ENCODE measurements at places on chromosomes 5 and 9.

GRCh38 chr5:142545650-142546322 lies 140.1 kb downstream of the FGF1 start:
- DNase-seq, result no peak

DNA sequence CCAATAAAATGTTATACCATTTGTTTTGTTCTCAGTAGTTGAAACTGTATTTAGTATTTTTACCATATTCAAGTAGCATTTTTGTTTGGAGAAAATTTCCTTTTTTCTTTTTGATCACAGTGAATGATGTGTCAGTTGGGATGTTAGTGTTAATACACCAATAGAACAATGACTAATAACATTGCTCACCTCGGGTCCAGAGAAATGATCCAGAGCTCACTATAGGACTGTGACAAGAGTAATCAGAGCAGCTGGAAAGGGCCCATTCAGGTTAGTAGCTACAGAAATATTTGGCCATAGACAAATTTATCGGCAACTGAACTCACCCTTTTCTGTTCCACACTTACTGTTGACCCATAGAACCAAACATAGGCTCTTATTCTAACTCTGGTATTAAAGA lies 989.2 kb downstream of the TLE4 start:
- DNase-seq, result no peak

GRCh38 chr9:126395439-126396212 lies 69.0 kb downstream of the MVB12B start:
- no peak for DNase-seq

DNA sequence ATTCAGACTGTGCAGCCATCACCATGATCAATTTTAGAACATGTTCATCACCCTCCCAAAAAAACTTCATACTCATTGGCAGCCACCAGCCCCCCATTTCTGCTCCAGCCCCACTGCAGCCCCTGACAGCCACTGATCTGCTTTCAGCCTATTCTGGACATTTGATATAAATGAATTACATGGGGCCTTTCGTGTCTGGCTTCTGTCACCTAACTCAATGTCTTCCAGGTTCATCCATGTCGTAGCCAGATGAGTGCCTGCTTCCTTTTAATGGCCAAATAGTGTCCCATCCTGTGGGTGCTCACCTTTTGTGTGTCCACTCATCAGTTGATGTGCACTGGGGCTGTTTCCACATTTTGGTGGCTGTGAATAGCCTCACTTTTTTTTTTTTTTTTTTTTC lies 63.5 kb downstream of the HMCN2 start:
- no peak for DNase-seq

DNA sequence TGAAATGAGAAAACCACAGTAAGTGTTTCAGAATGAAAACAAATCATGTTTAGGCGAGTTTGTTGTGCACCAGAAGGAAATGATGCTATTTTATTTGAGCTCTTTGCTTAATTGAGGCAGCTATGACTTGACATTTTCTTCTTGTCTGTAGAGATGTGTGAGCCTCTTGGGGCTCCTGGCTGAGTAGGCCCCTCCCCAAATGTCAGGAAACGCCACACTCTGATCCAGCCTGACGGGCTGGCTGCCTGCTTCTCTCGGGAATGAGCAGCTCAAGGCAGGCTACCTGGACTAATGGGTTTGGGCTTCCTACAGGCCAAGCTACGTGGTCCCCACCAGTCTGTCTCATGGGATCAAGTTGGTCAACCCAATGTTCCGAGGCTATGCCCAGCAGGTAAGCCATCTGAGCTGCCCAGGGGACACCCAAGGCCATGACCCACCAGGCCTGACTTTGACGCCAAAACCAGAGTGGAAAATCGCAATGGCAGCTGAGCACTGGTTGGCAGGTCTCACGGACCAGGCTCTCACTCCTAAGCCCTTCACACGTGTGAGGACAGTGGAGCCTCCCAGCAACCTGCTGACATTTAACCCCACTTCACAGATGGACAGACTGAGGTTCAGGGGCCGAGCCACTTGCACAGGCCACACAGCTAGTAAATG lies 29.9 kb downstream of the USP20 start:
- DNase-seq, result no peak

GRCh38 chr5:95808686-95809413 lies 13.7 kb downstream of the GLRX start:
- peak; percentile 47 for DNase-seq

DNA sequence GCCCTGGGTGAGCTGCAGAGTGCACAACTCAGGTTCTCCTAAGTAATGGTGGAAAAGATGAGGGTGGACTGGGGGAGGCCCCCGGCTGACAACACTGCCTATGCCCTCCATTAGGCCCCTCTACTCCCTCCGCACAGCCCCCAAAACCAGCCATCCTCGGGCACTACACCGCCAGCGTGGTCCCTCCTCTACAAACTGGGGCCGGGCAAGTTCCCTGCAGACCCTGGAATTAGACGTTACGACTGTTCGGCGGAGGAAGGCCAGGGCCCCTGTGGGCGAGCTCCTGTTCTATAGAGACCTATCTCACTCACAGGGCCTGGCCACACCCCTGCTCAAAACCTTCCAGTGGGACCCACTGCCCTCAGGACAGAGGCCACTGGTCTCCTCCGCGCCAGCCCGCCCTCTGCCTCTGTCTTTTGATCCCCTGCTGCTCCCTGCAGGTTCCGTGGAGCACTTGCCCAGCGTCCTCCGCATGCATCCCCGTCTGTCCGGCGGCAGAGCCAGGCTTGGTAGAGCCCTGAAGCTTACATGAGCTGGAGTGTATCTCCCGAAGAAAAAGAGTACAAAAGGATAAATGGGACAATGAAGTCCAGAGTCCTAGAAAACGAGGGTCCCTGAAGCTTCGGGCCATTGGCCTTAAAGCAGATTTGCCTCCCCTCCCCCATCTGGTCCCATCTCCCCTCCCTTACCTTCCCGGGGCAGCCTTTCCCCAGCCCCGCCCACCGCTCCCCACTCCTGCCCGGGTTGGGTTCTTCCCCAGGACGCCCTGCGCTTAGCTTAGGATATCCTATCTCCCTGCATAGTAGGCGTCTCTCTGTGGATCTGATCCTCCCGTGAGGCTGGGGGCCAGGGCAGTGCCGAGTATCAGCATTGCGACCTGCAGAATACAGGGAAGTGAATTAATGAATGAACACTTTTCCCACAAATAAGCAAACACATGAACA lies 71.3 kb downstream of the HRH2 start:
- DNase-seq, result no peak

DNA sequence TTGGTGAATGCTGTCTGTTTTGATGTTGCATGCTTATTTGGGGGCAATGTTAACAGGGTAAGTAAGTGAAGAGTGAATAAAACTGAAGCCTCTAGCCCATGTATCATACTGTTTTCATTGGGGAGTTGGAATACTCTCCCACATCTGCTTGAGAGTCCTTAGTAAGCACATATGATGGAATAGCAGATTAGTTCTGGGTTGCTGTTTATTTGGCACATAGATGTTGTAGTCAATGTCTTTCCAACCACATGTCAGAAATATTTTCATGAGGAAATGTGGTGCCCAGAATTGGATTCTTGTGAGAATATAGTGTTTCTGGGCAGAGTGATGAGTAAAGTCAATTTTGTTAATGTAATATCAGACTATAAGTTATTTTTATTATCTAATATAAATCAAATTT lies 611.7 kb upstream of the FTMT start:
- DNase-seq, result no peak

DNA sequence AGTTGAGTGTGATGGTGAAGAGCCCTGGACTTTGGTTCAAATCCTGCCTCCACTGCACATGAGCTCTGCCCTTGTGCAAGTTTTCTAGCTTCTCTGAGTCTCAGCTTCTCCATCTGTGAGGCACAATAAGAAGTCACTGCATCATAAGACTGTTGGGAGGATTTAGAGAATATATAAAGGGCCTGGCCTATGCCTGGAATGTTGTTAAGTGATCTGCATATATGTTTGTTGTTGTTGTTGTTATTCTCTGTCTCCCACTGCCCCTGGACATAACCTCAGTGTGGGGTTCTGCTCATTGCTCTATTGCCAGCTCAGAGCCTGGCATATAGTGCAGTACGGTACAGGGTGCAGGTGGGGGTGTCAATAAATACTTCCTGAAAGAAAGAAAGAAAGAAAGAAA lies 40.3 kb upstream of the EEIG1 start:
- DNase-seq, result no peak

DNA sequence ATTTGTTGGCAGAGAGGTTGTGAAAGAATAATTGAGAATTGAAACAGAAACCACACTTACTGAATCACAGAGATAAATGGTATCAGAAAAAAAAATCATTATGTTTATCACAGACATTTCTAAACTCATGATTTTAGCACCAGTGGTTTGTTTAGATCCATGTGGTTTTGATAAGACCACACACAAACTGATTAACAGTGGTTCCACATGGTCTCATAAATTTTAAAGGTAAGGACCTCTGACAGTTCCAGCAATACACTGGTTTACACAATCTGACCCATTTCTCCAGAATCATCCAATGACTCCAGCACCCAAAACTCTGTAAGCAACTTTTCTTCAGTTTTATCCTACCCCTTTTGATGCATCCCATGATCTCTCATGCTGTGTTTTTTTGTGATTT lies 261.2 kb downstream of the ANXA1 start:
- no peak for DNase-seq

GRCh38 chr5:135219868-135220267 lies 179.2 kb downstream of the MACROH2A1 start:
- no peak for DNase-seq

DNA sequence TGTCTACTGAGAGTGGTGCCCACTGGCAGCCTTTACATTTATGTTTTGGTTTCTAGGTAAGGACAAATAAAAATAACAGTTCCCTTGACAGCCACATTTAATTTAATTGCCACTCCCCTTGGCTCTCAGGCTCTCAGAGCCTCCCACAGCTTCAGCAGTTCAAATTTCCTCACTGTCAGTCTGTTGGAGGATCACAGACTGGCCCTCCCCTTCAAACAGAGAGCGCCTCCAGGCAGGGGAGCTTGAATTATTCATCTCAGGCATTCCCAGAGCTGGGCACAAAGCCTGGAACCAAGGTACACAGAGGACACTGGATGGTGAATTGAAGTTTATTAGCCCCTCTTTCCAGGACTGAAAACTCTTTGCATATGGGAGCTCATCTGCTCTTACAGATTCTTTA lies 407.7 kb downstream of the SPOCK1 start:
- no peak for DNase-seq

DNA sequence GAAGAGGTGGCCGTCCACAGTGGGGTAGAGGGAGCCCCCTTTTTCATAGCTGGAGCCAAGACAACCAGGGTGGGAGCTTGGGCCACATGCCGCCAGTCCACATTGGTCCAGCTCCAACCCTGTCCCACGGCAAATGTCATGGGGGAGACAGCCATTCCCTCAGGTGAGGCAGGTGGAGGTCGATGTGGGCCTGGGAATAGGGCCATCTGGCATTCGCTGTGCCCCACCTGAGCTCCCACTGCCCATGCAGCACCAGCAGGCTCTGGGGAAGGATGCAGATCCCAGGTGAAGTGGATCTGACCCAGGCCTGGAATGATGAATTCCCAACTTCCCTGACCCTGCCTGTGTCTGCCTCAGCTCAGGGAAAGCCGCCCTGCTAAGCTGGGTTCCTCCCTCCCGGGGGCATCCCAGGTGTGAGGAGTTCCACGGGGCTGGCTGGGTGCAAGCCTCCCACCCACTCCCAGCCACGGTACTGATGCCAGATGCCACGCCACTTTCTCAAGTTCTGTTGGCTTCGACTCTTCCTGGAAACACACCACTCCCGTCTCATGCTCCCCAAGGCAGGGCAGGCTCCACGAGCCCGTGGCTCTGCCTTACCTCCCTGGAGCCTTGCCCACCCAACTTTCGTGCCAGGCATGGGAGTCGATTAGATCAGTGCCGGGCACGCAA lies 25.2 kb upstream of the FCN2 start:
- no peak for DNase-seq

All from activated CD8-positive, alpha-beta memory T cell treated with anti-CD3 and anti-CD28 coated beads for 1 hour (primary cell).